Natural killer cell (primary cell): ENCODE measurements at places on chromosomes 2 and 18.
A peak's percentile ranks its signal among the peaks of the same experiment; 100 is the strongest.

DNA sequence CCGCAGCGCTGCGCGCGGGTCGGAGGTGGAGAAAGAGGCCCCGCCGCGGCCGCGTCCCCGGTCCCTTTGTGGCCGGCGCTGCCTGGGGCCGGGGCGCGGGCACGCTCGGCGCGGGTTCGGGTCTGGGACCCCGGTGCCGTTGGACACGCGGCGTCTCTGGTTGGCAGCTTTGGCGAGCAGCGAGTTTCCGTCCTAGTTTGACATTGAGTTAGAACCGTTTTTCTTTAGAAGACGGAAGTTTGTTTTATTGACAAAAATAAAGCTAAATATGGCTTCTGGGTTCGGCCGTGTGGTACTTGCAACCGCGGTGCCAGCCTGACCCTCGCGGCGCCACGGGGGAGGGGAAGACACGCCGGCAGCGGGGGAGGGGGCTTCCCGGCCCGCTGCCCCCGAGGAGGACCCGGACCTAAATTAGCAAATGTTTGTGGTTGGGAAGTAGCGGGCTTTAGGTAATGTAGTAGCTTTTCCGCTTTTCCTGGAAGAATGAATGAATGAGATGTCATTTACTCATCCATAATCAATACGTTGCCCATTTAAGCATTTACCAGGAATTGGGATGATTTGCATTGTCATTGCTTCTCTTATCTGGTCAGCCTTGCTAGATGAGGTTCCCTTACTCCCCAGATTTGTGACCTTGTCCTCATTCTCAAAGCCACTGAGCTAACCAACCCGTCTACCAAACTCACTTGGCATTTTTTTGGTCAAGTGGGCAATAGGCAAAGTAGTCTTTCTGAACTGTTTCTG is 530 bp downstream of the GALNT1 start:
- H3K4me3 ChIP-seq: peak overlapping the region; percentile 69
- no peaks in the 10 kb centered on the region for H3K36me3 ChIP-seq
- peaks cover 15% of the 10 kb centered on the region for H3K4me1 ChIP-seq
- no peaks in the 10 kb centered on the region for H3K27me3 ChIP-seq

DNA sequence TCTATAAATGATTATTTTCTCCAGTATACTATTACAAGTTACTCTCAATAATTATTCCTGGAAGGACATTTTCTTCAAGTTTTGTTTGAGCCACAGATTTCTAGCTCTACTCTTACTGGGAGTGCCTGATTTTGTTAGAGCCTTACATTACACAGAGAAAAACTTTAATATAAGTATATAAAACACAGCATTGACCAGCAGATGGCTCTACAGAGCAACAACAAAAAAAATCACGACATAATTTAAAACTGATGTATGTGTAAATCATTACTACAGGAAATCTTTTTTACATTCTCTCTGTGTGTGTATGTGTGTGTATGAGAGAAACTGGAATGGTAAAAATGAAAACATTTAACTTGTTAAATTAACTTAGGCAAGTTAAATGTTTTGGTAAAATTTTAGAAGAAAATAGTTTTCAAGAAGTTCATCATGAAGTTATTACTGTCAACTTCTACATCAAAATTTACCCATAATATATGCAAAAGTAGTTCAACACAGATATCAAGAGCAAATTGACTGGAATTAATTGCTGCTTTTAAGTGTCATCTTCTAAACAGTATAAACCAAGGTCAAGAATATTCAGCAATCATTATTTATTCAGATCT is 103.3 kb downstream of the MDH1 start:
- no peak overlapping the region for H3K4me3 ChIP-seq
- no peaks in the 10 kb centered on the region for H3K36me3 ChIP-seq
- H3K27me3 ChIP-seq: no peaks in the 10 kb centered on the region
- peak; percentile 70 for DNase-seq

DNA sequence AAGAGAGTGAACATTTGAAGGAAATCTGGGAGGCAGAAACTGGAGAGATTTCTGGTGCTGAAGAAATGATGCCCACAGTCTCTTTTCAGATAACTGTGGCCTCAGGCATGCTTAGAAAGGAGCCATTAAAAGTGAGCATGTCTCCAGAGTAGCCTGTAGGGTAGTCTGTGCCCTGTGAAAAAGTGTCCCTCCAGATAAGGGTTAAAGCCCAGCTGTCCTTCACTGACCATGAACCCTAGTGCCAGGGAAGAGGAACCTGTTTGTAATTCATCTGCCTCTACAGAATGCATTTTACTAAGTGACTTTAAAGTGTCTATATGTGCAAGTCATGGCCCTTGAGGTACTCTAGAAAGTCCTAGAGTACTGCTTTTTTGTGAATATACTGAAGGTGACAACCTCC is 30.5 kb upstream of the EHBP1 start:
- no peaks in the 10 kb centered on the region for H3K4me1 ChIP-seq
- no peak for DNase-seq
- no peak overlapping the region for H3K27ac ChIP-seq
- no peaks in the 10 kb centered on the region for H3K27me3 ChIP-seq

DNA sequence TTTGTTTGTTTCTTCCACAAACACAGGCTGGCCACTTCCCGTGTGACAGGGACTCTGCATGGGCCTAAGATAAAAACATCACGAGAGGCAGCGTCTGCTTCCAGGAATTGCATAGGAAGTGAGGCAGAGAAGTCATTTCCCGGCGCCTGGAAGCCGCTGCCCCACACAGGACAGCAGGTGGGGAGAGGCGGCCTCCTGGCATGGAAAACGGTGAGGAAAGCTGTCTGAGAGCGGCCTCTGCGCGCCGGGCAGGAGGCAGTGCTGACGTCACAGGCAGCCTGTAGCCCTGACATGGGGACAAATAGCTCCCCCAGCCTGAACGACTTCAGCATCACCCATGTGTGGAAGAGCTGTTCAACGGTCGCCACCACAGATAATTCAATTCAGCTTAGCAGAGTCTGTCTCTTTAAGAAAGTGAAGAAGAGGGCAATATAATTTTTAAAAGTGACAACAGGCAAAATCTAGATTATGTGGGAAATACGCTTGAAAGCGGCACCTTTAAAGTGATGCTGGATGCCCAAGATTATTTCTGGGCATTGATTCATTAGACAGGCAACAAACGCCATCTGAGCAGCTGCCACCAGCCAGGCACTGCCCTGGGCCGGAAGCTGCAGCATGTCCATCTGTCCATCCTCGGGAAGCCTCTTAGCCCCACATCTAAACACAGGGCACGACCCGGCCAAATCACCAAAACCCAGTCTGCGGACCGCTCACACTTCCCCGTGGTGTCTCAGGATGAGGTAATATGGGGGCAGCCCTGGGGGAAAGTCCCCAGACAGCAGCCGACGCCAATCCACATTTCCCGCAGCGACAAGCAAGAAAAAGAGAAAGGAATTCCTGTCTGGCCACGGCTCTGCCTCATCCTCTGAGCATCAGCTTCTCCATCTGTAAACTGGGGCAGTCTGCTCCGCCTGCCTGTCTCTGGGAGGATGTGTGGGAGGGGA is 138.9 kb downstream of the PXDN start:
- DNase-seq: no peak
- H3K4me3 ChIP-seq: no peak overlapping the region
- no peaks in the 10 kb centered on the region for H3K27me3 ChIP-seq
- no peaks in the 10 kb centered on the region for H3K36me3 ChIP-seq

GRCh38 chr2:145919477-145919876 is 1399.6 kb upstream of the ZEB2 start:
- H3K27ac ChIP-seq: no peak overlapping the region
- H3K36me3 ChIP-seq: no peaks in the 10 kb centered on the region
- no peak for DNase-seq
- H3K4me1 ChIP-seq: no peaks in the 10 kb centered on the region

GRCh38 chr18:3824101-3824500 is 374.1 kb downstream of the TGIF1 start:
- H3K27ac ChIP-seq: no peak overlapping the region
- no peaks in the 10 kb centered on the region for H3K27me3 ChIP-seq
- H3K4me3 ChIP-seq: no peak overlapping the region
- H3K36me3 ChIP-seq: no peaks in the 10 kb centered on the region
- no peaks in the 10 kb centered on the region for H3K4me1 ChIP-seq
- no peak for DNase-seq

DNA sequence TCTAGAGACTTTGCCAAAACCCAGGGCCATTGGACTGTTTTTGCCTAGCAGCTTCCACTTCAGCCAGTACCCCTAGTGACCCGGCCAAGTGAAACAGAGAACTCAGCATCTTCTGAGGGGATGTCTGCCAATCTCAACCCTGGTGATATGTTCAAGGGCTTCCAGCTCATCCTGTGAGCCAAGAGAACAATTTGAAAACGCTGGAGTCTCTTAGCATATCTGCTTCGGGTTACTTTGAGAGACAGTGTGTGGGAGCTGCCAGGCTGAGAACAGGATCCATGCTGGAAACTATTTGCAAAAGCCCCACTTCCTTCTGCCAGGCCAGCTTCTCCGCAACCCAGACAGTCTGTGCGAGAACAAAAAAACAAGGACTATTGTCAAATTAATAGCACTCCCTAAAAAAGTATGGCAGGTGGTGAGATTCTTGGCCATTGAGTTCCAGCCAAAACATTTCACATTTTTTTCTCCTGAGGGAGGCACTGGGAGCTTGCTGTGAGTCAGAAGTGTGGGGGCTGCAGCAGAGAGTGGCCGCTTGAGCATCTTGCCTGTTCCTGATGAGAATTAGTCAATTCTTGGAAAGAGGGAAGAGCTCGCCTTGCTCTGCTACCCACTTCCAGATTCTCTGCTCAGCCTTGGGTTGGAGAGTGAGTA is 395.6 kb upstream of the TRIB2 start:
- H3K27me3 ChIP-seq: no peaks in the 10 kb centered on the region
- H3K4me1 ChIP-seq: peaks cover 16% of the 10 kb centered on the region
- H3K27ac ChIP-seq: no peak overlapping the region
- H3K4me3 ChIP-seq: no peak overlapping the region
- no peak for DNase-seq

GRCh38 chr2:238431-238830 is 25.4 kb downstream of the SH3YL1 start:
- no peaks in the 10 kb centered on the region for H3K27me3 ChIP-seq
- H3K36me3 ChIP-seq: peaks cover 3% of the 10 kb centered on the region
- H3K27ac ChIP-seq: peak overlapping the region; percentile 41
- no peak overlapping the region for H3K4me3 ChIP-seq

DNA sequence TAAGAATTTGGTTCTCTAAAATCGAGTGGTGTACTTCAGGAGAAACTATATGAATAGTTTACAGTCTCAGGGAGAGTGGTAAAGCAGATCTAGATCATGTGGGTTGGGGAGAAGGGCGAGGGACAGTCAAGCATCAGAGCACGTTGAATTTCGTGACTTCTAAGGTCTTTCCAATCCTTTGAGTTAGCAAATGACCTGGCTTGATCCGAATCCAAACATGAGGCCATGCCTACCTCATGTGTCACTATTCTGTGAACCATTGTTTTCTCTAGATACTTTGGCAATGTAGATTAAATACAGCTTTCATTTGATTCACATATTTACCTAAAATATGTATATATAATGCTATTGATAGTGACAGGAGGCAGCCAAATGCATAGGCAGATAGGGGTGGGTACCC is 674.9 kb downstream of the NYAP2 start:
- H3K27me3 ChIP-seq: no peaks in the 10 kb centered on the region
- no peak overlapping the region for H3K27ac ChIP-seq
- H3K36me3 ChIP-seq: no peaks in the 10 kb centered on the region
- DNase-seq: no peak
- no peak overlapping the region for H3K4me3 ChIP-seq

DNA sequence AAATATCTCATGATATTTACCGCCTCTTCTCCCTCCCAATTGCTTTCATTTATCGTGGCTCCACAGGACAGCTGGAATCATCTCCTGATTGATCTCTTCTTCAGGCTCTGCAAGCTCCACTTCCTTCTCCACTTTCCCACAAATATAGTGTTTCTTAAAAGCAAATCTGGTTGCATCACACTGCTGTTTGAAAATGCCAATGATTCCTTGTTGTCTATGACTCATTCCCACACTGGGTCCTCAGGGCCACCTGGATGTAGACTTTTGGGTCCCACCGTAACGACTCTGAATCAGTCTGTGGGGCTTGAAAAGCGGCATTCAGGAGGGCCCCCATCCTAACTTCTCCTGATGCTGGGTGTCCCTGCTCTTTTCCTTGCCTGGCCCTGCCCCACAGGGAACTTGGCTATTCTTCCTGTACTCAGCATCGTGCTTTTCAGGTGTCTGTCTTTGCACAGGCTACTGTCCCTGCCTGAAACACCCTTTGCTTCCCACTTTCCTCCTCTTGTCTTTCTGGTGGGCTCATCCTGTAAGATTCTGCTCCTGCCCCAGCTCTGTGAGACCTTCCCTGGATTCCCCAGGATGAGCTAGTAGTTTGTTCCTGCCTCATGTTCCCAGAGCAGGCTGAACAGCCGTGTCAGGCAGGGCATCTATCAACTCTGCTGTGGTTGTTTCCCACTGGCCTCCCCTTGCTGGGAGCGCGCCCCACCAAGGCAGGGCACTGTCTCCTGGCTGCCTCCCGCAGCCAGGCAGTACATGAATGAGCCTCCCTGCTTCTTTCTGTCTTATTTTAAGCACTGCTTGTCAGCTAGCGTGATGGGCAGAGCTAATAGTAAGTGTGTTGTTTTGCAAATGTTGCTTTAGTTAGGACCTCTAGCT is 111.9 kb downstream of the KCTD1 start:
- no peaks in the 10 kb centered on the region for H3K36me3 ChIP-seq
- H3K27ac ChIP-seq: no peak overlapping the region
- H3K4me1 ChIP-seq: no peaks in the 10 kb centered on the region
- H3K27me3 ChIP-seq: peaks cover 2% of the 10 kb centered on the region

DNA sequence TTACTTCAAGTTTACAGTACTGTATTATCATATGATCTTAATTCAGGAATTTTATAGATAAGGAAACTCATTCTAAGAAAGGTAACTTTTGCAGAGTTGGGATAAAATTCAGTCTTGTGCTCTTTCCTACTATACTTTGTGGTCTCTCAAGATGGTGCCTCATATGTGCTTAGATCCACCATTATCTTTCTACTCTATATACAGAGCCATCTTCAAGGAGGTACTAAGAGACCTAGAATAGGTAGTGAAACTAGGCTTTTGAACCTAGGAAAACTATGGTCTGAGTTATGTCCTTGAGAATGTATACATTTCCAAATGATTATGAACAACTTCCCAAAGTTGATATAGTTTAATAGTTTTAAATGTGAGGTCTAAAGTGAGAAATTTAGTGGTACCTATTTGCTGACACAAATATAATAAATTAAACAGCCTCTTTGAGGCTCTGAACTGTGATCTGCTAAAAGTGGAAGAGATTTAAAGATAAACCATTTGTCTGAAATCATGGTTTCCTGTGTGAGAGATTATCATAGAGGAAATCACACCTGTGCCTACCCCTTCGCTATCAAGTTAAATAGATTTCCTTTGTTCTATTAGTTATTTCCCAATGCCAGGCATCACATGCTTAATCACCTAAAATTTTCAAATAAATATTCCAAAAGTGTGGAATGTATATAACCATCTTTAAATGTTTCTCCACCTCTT is 27.2 kb downstream of the ACAA2 start:
- peak overlapping the region; percentile 51 for H3K27ac ChIP-seq
- peaks cover 41% of the 10 kb centered on the region for H3K36me3 ChIP-seq
- peaks cover 15% of the 10 kb centered on the region for H3K4me1 ChIP-seq
- H3K27me3 ChIP-seq: no peaks in the 10 kb centered on the region

DNA sequence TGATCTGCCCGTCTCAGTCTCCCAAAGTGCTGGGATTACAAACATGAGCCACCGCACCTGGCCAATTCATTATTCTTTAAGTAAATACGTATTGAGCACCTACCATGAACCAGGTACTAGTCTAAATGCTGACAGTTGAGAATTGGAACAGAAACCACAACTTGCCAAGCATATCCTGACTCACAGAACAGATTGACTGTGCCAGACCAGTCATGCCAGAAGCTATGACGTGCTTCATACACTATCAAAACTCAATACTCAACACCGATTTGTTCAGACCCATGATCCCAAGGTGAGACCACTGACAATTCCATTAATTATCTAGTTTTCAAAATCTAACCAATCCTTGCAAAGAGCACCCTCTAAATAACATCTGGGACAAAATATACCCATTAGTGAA is 148.6 kb downstream of the B3GNT2 start:
- H3K36me3 ChIP-seq: no peaks in the 10 kb centered on the region
- H3K27me3 ChIP-seq: no peaks in the 10 kb centered on the region
- no peak overlapping the region for H3K4me3 ChIP-seq
- no peaks in the 10 kb centered on the region for H3K4me1 ChIP-seq
